ENCODE measurements at places on chromosomes 16 and 17.
A peak's percentile ranks its signal among the peaks of the same experiment; 100 is the strongest.

DNA sequence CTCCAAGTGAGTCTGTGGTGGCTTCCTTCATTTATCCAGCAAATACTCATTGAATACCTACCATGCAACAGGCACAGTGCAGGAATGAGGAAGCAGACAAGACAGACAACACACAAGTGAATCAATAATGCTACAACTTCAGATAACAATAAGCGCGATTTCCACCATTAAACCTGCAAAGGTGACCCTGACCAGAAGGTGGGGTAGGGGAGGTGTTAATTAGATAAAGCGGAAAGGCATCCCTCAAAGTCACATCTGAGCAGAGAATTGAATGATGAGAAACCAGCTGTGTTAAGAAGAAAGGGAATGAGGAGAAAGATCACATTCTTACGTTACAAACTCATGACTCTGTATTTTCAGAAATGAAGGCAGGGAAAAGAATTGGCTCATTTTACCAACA lies 26.3 kb downstream of the ZZEF1 start:
- DNase-seq: no peak

GRCh38 chr17:83002118-83002805 lies 77.1 kb upstream of the METRNL start:
- DNase-seq: no peak

DNA sequence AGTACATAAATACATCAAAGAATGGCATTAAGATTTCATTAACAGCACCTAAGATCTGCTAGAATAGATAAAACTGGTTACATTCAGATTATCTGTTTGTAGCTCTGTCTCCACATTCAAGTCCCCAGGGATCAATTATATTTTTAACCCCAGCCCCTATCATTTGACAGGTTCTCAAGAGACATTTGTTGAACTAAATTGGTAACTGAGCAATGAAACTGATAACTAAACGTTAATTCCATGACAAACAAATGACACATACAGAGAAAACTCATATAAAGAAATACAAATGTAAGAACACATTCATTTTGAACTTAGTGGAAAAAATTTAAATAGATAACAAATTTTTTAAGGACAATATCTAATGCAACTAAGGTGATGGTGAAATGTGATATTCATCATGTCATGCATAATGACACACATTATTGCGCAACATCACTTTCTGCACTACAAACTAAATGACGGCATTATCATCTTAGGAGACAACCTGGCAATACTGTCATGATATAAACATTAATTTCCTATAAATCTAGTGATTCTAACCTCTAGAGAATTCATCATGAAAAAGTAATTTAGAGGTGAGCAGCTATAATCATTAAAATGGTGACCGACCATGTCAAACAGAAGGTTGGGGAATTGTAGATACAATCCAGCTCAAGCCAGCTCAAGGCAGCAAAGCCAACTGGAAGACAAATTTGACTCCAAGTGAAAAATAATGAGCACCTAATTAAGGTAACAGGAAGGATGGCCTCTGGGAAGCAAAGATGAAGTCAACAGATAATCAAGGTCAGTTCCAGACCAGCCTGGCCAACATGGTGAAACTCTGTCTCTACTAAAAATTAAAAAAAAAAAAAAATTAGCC lies 9.5 kb downstream of the ARHGAP17 start:
- DNase-seq: no peak

DNA sequence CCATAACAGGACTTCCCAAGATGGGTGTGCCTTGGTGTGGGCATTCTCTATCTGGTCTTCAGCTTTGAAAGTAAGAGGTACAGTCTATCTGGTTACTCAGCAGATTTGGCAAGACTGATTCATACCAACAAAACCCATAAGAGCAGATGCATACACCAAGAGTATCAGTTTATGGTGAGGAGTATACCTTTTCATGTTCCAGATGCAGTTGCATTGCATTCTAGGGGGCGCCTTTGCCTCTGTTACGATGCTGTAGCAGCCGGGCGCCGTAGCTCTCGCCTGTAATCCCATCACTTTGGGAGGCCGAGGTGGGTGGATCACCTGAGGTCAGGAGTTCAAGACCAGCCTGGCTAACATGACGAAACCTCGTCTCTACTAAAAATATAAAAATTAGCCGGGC lies 31.1 kb upstream of the CARMIL2 start:
- no peak for DNase-seq

- no peak for DNase-seq
Observed at GRCh38 chr16:58339452-58339981, 44.7 kb upstream of the PRSS54 start.

DNA sequence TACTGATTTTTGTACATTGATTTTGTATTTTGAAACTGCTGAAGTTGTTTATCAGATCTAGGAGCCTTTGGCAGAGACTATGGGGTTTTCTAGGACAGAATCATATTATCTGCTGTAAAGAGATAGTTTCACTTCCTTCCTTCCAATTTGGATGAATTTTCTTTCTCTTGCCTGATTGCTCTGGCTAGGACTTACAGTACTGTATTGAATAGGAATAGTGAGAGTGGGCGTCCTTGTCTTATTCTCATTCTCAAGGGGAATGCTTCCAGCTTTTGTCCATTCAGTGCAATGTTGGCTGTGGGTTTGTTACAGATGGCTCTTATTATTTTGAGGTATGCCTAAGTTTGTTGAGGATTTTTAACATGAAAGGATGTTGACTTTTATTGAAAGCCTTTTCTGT lies 290.1 kb downstream of the MAP2K4 start:
- no peak for DNase-seq

- no peak for DNase-seq
Observed at GRCh38 chr16:48608871-48609651, 919 bp downstream of the N4BP1 start.

GRCh38 chr17:31311526-31311925 lies 2.3 kb downstream of the EVI2B start:
- no peak for DNase-seq

GRCh38 chr17:72120642-72121163 lies at the start of gene SOX9:
TSS of gene SOX9 (plus strand) at chr17:72121020. CDS start at chr17:72121392, 372 bp downstream.
- peak; percentile 90 for DNase-seq

DNA sequence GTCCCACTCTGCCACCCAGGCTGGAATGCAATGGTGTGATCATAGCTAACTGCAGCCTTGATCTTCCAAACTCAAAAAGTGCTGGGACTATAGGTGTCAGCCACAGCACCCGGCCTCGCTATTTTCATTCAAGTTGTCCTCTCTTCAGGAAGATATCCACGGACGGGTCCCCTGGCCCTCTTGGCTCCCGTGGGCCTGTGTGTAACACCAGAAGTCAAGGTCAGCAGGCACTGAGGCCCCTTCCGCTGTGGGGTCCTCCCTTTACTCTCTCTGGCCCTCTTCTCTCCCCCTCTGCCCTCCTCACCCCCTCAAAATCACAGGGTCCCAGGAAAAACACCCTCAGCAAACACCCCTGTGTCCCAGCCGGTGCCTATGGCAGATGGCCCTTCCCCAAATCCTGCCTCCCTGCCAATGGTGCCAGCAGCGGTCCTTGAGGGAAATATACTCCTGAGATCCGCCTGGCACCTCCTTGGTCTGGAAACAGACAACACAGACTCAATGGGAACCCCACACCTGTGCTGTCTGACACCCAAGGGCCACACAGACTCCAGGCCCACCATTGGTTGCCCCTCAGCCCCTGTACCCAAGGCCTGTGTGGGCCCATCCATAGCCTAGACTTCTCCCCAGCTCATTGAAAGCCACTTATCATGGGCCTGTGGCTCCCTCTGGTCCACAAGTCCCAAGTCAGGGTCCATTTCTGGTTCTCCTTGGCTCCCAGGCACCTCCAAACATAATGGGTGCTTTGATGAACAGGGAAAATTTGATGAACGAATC lies 221.5 kb downstream of the ZNF423 start:
- DNase-seq: no peak

DNA sequence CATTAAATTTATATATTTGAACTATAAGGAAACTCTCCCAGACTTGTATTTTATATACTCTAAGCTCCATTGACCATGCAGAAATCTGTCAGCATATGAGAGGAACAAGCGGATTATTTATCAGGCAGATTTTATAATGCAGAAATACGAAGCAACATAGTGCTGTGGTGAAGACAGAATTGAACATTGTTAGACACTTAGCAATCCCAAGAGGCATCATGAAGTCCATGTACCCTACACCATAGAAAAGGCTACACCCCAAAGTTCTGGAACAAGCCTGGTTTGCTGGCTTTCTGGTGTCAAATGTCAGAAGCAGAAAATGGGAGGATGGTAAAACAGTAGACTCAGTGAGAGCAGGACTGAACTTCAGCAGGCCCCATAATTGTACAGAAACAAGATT lies 241.1 kb downstream of the PRKCA start:
- no peak for DNase-seq

DNA sequence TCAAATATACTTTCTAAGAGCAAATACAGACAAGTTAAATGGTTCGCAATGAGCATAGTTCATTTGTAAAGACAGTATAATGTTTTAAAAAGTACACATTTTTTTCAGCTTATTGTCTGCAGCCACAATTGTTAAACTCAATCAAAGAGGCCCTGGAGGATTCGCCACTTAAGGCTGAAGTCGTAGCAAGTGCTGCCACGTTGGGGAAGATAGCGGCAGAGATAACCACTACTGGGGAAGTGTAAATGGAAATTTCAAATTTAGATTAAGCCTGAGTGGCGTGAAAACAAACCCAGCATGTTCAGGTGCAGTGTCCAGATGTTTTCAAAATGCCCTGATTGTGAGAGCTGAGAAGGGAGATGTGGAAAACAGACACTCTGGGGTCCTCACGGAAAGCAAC lies 8.4 kb downstream of the PMP22 start:
- no peak for DNase-seq

DNA sequence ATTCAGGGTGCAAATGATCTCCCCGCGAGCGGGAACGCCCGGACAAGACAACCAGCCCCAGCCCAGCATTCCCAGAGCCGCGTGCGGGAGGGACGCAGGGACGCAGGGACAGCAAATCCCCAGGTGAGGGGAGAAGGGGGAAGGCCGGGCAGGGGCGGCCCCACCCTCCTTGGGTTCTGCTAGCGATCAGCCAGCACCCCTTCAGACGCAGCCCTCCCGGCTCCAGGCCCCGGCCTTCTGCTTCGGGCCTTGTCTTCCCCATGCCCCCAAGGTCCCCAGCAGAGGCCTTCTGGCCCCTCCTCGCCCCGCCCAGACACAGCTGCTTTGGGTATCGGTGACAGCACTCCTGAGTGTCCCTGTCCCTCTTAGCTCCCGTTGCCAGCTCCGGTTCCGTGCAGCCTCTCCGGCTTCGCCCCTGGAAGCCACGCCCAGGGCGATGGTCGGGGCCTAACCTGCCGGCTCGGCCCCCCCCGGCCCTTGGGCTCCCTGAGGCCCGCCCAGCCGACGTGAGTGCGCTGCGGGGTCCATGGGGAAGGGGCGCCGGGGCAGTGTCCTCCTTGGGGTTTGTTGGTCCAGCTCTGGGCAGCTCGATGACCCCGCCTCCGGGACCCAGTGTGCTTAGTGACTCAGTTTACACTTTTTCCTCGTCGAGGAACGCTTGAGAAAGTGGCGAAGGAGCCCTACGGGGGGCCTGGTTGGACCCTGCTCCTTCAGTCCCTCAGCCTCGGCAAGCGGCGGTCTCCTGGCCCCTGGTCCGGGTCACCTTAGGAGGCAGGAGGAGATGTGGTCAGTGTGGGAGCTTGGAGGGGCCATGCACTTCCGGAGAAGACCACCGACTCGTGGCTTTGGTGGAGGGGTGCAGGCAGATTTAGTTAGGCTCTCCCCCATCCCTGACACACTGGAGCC lies 50.5 kb upstream of the AMZ2 start:
- no peak for DNase-seq

GRCh38 chr16:84115919-84116719 lies 623 bp downstream of the MBTPS1 start:
- DNase-seq: no peak

GRCh38 chr16:47721006-47721637 lies 260.0 kb downstream of the PHKB start:
- DNase-seq: no peak

DNA sequence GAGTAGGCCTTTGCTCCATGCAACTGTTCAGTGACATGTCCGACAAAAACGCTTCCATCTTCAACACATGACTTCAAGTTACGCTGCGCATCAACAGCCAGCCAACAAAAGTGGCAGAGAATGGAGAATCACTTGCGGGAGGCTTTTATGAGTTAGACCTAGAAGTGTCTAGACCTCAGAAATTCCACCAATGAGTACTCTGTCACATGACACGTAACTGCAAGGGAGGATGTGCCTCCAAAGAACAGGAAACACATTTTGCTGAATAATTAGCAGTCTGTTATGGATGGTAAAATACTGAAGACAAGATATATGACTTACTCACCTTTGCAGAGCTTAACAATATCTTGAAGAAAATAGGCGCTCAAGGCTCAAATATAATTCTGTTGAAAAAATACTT lies 62.1 kb downstream of the MYO1D start:
- no peak for DNase-seq

GRCh38 chr17:1608676-1609075 lies 20.0 kb downstream of the SLC43A2 start:
- DNase-seq: peak; percentile 41

GRCh38 chr17:64399071-64399766 lies 8.6 kb upstream of the PECAM1 start:
- no peak for DNase-seq

DNA sequence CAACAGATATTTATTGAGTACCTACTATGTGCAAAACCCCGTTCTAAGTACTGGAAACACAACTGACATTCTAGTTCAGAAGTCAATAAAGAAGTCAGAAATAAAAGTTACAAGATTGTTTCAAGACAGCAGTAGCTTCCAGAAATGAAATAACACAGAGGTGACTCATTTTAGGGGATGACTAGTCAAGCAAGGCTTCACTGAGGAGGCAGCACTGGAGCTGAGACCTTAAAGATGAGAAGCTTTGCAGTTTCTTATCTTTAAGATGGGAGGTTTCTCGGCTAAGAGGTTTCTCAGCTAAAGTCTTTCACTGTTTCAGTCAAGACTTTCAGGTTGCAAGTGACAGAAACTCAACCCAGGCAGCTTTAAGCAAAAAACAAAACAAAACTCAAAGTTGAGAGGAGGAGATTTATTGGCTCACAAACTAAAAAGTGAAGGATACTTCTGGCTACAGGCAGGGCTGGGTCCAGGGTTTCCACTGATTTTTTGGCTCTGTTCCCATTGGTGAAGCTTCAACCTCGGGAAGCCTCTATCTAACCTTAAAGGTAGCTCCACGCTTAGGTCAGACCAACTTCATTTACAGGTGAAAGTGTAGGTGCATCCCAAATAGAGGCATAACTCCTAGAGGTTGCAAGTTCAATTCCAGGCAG lies 7.4 kb upstream of the MMP2 start:
- DNase-seq: peak; percentile 41

- DNase-seq: no peak
Observed at GRCh38 chr17:50149417-50150353, 792 bp downstream of the PPP1R9B start.

- no peak for DNase-seq
Observed at GRCh38 chr17:31050948-31051347, 43.8 kb upstream of the NF1 start.

DNA sequence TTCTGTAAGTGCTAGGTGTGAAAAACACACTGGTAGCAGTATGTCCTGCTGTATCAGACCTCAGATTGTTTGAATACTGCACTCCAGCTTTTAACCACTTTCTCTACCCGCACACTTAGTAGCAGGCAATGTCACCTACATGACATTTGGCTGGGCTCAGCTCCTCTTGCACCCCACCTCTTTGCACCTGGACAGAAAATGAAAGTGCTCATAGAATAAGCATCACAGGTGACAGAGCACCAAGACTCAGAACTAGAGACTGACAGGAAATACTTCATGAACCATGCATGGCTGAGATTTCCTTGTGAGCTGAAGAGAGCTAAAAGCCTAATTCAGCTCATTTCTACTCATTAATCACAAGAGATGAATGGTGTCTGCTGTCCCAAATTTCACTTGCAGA lies 1014.2 kb upstream of the CDH8 start:
- DNase-seq: no peak

GRCh38 chr16:48556913-48557351 lies 53.0 kb downstream of the N4BP1 start:
- DNase-seq: no peak

- no peak for DNase-seq
Observed at GRCh38 chr17:53707566-53707965, 115.2 kb upstream of the KIF2B start.
